CD4-positive, alpha-beta memory T cell (primary cell): ENCODE measurements at places on chromosomes 16 and 17. TPM values are rescaled to one million over a fixed set of nuclear protein-coding genes. Genes with fewer than 3 reads are reported as not detected.

GRCh38 chr16:82655072-82655714, 28.4 kb downstream of the CDH13 start:
- DNase-seq: peak; percentile 88

The SEPTIN1 gene
- total RNA-seq: 206 TPM

DNA sequence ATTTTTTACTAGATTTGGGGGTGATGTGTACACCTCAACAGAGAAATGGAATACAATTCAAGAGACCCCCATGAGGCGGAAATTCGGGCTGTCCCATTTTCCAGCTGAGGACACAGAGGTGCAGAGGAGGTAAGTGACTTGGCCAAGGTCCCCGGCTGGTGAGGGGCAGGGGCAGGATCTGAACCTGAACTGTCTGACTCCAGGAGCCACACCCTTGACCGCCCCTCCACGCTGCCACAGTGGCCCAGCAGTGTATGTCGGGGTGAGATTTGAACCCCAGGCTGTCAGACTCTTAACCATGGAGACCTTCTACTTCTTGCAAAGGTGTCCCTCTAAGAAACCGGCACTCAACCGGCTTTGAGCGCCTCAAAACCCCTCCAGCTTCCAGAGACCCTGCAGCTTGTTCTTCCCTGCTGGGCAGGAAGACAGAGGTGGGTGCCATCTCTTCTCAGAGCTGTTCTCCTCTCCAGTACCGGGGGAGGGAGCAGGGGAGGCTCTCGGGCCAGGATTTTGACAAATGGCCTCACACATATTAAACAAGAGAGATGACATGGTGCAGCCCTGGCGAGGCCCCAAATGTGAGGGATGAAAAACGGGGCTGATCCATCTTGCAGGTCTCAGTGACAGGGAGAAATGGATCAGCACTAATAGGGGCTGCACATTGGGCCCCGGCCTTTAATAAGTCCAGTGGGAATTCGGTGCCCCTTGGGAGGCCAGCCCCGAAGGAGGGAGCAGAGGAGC, 222.3 kb downstream of the GSG1L start:
- no peak for DNase-seq

- DNase-seq: no peak
Measured at GRCh38 chr17:75082683-75083082, 5.1 kb upstream of the SLC16A5 start.

DNA sequence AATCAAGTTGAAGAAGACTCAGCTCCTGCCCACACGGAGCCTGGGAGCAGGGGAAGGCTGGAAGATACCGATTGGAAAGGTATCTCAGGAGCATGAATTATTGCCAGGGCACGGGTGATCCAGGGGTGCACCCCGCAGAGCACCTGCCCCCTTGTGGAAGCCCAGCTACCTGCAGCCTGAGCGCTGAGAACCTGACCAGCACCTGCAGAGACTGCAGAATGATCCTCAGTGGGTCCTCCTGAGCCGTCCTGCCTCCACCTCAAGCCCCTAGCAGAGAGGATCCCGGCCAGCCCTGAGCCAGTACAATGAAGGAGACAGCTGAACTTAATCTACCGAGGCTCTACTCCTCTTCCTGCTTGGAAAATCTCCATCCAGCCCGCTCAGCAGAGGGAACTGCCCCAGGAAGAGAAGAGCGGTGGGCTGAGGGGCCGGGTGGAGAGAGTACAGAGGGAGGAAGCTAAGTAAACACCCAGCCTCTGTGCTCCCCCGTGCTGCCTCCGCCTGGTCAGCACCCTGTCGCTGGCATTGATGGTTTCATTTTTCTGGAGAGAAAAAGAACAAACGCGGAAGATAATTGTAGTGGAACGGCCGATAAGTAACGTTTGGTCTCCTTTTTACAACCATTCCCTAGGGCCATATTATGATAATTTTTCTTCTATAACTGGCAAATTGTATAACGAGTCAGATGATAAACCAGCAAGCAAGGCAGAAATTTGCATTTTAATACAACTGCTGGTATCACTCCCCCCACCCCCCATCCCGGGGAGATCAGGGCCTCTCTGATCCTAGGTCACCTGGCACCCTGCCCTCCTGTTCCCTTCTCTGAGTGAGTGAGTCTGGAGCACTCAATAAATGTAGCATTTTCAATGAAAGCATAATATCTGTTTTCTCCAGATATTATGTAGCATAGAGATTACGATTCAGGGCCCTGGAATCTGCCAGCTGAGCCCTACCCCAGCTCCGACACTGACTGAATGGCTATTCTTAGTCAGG, 204.5 kb upstream of the RPL38 start:
- peak; percentile 49 for DNase-seq

- no peak for DNase-seq
Measured at GRCh38 chr16:60640038-60640437, 1396.2 kb downstream of the CDH8 start.

The CHST4 gene
- not detected for total RNA-seq
